ENCODE measurements at places on chromosomes 11 and 22. TPM values are rescaled to one million over a fixed set of nuclear protein-coding genes. Genes with fewer than 3 reads are reported as not detected.
A peak's percentile ranks its signal among the peaks of the same experiment; 100 is the strongest.

KRTAP5-8 gene
- total RNA-seq = not detected

CD3E gene
- total RNA-seq = not detected

GNG3 gene
- not detected for total RNA-seq

LRRC56 gene
- total RNA-seq = 0.15 TPM

SLC5A4 gene
- 0.35 TPM for total RNA-seq

ADAMTS15 gene
- total RNA-seq = 21.2 TPM

RRP8 gene
- 9.7 TPM for total RNA-seq

SAA1 gene
- 6.8 TPM for total RNA-seq

TOP3B gene
- total RNA-seq = 11.5 TPM

LRP5 gene
- 34.6 TPM for total RNA-seq

SLC22A12 gene
- not detected for total RNA-seq

TREH gene
- total RNA-seq = not detected

ACRV1 gene
- not detected for total RNA-seq

BBS1 gene
- total RNA-seq = 37.0 TPM

- DNase-seq = no peak
- H3K36me3 ChIP-seq = peaks cover 34% of the 10 kb centered on the region
- H3K4me1 ChIP-seq = no peaks in the 10 kb centered on the region
- H3K27me3 ChIP-seq = no peaks in the 10 kb centered on the region
These were observed 17.8 kb downstream of the CYB5R2 start for GRCh38 chr11:7655253-7656217.

GRCh38 chr22:39718921-39719475, 148.4 kb downstream of the CACNA1I start:
- H3K4me1 ChIP-seq = no peaks in the 10 kb centered on the region
- H3K27me3 ChIP-seq = no peaks in the 10 kb centered on the region
- no peak for DNase-seq
- no peaks in the 10 kb centered on the region for H3K36me3 ChIP-seq
- no peak overlapping the region for H3K27ac ChIP-seq

DNA sequence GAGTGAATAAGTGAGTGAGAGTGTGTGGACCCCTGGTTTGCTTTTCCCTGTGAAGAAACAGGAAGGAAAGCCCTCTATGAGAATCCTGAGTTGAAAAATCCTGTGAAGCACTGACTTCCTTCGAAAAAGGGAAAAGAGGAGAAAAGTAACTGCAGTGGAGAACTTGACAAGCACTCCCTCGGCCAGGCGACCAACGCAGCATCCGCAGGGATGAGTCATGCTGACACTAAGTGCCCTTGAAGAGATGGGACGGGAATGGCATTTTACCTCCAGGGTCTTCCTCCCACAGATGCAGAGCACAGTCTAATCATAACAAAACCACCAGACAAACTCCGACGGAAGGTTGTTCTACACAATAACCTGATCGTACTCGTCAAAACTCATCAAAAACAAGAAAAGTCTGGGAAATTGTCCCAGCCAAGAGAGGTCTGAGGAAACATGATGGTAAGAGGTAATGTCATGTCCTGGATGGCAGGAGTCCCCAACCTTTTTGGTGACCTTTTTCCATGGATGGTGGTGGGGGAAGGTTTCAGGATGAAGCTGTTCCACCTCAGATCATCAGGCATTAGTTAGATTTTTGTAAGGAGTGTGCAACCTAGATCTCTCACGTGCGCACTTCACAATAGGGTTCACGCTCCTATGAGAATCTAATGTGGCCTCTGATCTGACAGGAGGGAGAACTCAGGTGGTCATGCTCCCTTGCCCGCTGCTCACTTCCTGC, 132.2 kb upstream of the B3GAT1 start:
- H3K36me3 ChIP-seq = no peaks in the 10 kb centered on the region
- no peaks in the 10 kb centered on the region for H3K27me3 ChIP-seq
- H3K27ac ChIP-seq = no peak overlapping the region
- H3K4me3 ChIP-seq = no peak overlapping the region

GRCh38 chr22:28009272-28009827, 90.3 kb upstream of the PITPNB start:
- H3K4me3 ChIP-seq = no peak overlapping the region
- no peaks in the 10 kb centered on the region for H3K4me1 ChIP-seq

DNA sequence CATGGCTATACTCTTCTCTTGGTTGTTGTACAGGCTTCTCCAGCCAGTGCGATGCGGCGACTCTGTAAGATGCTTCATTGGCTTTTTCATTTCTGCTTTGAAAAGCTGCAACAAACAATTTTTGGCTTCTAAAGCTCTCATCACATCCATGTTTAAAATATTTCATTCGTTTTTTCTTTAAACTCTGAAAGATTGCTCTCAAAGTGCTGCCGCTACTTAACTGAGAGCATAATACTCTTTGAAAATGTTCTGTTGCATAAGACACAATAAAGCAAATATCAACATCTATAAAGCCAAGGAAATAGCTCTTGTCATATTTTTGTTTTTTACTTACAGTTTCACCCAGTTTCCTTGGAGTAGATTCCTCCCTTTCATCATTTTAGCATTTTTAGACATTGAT, 468.3 kb downstream of the TBC1D22A start:
- no peaks in the 10 kb centered on the region for H3K4me1 ChIP-seq
- H3K36me3 ChIP-seq = no peaks in the 10 kb centered on the region
- peak; percentile 16 for DNase-seq
- no peak overlapping the region for H3K4me3 ChIP-seq

- DNase-seq = no peak
- no peak overlapping the region for H3K4me3 ChIP-seq
- no peaks in the 10 kb centered on the region for H3K36me3 ChIP-seq
- H3K4me1 ChIP-seq = no peaks in the 10 kb centered on the region
- no peak overlapping the region for H3K27ac ChIP-seq
- no peaks in the 10 kb centered on the region for H3K27me3 ChIP-seq
These were observed 50.2 kb downstream of the FLRT1 start for GRCh38 chr11:64085906-64086257.

DNA sequence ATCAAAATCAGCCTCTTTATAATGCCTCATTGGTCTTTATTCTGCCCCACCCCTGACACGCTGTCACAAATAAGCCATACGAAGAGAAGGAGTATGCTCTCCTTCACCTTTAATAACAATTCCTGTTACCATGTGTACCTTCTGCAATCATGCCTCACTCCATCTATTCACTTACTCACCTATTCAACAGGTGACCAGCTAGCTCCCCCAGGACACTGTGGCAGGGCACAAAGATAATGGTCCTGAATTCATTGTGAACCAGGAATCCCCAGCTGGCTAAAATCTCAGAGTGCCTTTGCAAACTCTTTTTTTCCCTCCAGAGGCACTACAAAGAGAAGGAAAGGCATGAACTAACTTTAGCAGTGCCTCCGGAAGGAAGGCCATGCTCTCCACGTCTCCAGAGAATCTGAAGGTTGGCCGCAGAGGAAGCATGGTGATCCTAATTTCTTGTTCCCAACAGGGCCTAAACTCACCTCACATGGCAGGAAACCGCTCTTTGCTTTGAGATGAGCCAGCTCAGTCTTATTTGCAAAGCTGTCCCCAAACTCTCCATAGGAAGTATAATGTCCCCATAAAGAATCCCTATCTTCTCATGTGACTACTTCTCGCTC, 590.3 kb downstream of the BUD13 start:
- no peaks in the 10 kb centered on the region for H3K27me3 ChIP-seq
- H3K27ac ChIP-seq = no peak overlapping the region
- DNase-seq = no peak
- H3K4me3 ChIP-seq = no peak overlapping the region

- no peak overlapping the region for H3K27ac ChIP-seq
- H3K4me1 ChIP-seq = no peaks in the 10 kb centered on the region
- no peak overlapping the region for H3K4me3 ChIP-seq
- DNase-seq = no peak
These were observed 23.5 kb upstream of the TH start for GRCh38 chr11:2194877-2195755.

DNA sequence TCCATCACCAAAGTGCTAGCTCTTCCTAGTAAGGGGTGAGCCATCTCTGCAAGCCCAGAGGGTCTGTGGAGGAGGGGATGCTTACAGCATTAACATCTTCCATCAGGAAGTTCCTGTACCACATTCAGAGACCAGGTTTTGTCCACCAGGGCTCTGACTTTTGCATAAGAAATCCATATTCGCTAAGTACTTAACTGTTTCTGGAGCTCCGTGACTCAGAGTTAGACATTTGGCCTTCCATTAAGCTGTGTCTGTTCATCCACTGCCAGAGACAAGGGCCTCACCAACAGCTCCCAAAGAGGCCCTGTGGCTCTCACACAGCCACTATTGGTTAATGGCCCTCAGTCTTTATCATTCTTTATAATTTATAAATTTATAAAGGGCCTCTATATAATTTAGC, 144.6 kb downstream of the ADAMTS15 start:
- no peak overlapping the region for H3K4me3 ChIP-seq
- H3K27me3 ChIP-seq = no peaks in the 10 kb centered on the region
- no peaks in the 10 kb centered on the region for H3K4me1 ChIP-seq
- H3K36me3 ChIP-seq = no peaks in the 10 kb centered on the region
- H3K27ac ChIP-seq = no peak overlapping the region
- DNase-seq = no peak

- H3K27ac ChIP-seq = no peak overlapping the region
- no peaks in the 10 kb centered on the region for H3K36me3 ChIP-seq
- no peak overlapping the region for H3K4me3 ChIP-seq
- no peaks in the 10 kb centered on the region for H3K4me1 ChIP-seq
- no peaks in the 10 kb centered on the region for H3K27me3 ChIP-seq
- no peak for DNase-seq
These were observed 54.1 kb upstream of the HTATIP2 start for GRCh38 chr11:20309231-20310025.

- no peak for DNase-seq
- no peaks in the 10 kb centered on the region for H3K36me3 ChIP-seq
- H3K4me1 ChIP-seq = peaks cover 83% of the 10 kb centered on the region
- no peaks in the 10 kb centered on the region for H3K27me3 ChIP-seq
- H3K27ac ChIP-seq = peak overlapping the region; percentile 40
These were observed 22.6 kb downstream of the ARHGEF17 start for GRCh38 chr11:73330569-73331093.

GRCh38 chr11:117054382-117054781, 43.8 kb downstream of the SIK3 start:
- no peak overlapping the region for H3K4me3 ChIP-seq
- no peaks in the 10 kb centered on the region for H3K36me3 ChIP-seq
- no peak overlapping the region for H3K27ac ChIP-seq
